ENCODE measurements at places on chromosomes 2 and 18. TPM values are rescaled to one million over a fixed set of nuclear protein-coding genes. Genes with fewer than 3 reads are reported as not detected.

- no peak for DNase-seq
Measured at GRCh38 chr2:26597197-26597596, 44.0 kb downstream of the CIB4 start.

DNA sequence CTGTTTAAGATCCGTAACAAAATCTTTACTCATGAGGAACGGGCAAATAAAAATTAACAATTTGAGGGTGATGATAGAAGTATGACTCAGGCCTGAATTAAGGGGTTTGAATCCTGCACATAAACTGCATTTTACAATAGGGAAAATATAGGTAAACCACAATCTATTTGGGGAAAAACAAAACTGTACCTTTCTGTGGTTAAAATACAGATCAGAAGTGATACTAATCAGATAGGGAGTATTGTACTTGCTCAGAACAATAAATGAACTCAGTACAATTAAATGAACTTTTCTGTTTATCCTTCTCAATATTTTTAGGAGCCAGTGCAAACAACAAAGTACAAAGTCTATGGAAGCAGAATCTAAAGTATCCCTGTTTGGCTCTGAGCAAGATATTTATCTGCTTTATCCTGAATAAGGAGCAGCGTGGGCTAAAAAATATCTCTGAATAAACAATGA is 287.3 kb downstream of the ZNF385B start:
- DNase-seq = no peak

DNA sequence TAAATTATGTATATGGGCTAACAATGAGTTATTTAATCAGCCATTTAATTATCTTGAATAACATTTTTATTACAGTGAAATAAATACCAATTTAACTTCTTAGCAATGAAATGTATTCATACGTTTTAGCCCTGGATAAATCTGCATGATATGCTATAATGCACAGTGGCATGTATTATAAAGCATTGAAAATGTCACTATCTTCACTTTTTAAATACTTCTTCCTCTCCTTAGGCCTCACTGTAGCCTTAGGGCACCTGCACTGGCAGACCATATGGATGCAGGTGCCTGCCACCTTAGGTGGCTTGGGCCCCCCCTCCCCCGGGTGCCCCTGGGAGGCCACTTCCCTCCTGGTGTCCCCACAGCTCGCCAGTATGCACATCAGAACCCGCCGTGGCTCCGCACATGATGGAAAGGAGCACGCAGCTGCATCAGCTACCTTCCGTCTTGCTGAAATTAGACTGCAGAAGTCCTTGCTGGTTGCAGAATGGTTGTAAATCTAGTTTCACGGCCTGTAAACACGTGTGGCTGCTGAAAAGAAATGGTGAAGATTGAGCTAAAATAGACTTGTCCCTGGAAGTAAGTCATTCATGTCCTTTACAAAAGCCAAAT is 56.7 kb downstream of the ADI1 start:
- peak; percentile 71 for DNase-seq

DNA sequence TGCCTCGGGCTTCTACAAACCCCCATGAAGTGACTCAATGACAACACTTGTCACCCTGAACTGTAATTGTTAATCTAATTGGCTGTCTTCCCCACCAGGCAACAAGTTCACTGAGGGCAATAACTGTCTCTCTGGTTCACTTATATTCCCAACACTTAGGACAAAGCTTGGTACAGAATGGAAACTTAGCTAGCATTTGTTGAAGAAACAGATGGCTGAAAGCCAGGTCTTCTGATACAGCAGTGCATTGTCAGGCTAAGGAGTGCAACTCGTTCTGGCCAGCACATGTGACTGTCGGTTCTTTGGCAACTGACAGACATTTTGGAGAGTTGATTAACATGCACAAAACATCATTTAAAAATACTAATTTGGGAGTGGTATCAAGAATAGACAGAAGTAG is 14.6 kb upstream of the DNAJC27 start:
- peak; percentile 24 for DNase-seq

GRCh38 chr2:219542931-219543595 is 546 bp downstream of the CHPF start:
- DNase-seq = no peak

DNA sequence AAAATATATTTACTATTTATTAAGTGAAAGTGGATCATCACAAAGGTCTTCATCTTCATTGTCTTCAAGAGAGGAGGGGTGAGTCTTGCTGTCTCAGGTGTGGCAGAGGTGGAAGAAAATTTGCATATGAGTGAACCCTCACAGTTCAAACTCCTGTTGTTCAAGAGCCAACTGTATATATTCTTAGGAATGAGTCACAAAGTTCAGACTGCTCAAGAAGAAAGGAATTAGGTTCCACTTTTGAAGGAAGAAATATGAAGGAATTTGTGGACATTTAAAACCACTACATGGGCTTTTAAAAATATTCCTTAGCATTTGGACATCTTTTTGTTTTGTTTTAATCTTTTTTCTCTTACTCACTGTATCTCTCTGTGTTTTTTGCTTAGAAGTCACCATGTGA is 212.6 kb downstream of the INSIG2 start:
- DNase-seq = no peak

- no peak for DNase-seq
Measured at GRCh38 chr2:16314691-16315457, 350.8 kb downstream of the CYRIA start.

Gene HOXD3
- 3.1 TPM for total RNA-seq

GRCh38 chr18:44903327-44903726 is 222.6 kb downstream of the SETBP1 start:
- DNase-seq = no peak

GRCh38 chr2:112640467-112640799 is 5.3 kb upstream of the SLC20A1 start:
- no peak for DNase-seq

DNA sequence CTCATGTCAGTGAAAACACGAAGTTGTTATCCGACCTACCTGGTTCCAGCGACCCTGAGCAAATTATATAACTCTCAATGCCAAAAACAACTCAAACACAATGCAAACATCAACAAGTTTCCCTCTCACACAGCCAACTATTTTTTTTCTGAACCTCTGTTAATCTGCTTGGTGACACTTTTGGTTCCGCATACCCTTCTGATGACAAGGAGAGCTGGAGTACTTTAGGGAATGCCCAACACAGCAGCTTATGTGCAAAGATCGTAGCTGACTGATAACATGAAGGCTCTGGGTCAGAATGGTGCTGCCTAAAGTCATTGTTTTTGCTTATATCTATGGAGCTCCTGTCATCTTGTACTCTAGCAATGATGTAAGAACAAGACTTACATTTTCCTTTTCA is 72.7 kb upstream of the CCDC68 start:
- DNase-seq = no peak

GRCh38 chr2:203574824-203575223 is 39.7 kb upstream of the RAPH1 start:
- no peak for DNase-seq

Gene GKN1
- total RNA-seq = not detected

Gene RNU2-63P
- not detected for total RNA-seq
